ENCODE measurements at places on chromosomes 7 and 10.

DNA sequence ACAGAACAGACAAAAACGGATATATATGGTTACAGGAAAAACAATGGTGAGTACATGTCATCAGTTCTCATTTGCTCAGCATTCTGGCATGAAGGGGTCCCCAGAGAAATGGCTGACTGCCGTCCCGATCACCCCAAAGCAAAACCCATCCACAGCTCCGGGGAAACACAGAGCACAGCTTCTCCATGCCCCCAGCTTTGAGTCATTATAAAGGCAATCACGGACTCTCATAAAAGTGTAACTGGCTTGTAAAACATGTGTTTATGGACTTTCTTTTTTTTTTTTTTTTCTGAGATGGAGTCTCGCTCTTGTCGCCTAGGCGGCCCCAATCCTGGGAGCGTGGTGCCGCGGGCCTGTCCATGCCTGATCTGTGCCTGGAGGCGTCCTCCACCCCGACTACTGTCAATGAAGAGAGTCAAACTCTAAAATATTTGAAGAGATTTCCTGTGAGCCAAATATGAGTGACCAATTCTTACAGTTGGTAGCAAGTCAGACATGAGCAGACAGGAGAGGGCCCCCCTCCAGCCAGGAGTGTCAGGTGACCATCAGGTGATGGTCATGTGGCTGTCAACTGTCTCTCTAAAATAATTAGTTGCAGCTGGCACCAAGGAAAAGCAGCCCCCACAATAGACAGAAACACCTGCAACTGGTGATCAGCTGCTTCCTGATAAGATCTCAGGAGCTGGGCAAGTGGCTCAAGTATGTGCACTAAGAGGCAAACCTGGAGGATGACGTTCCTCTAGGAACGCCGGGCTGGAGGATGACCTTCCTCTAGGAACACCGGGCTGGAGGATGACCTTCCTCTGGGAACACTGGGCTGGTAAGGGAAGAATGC, 21.7 kb upstream of the NOM1 start:
- no peak for DNase-seq

DNA sequence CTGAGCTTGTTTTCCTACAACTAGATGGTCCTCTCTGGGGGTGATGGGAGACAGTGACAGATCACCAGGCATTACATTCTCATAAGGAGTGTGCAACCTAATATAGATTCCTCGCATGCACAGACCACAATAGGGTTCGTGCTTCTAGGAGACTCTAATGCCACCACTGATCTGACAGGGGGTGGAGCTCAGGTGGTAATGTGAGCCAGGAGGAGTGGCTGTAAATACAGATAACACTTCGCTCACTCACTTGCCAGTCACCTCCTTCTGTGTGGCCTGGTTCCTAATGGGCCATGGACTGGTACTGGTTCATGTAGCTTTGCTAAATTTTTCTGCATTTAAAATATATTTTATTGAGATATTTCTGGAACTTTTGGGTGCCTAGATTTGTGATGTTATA, 202.3 kb upstream of the ZNF32 start:
- no peak for DNase-seq

- DNase-seq: no peak
These were observed 7.5 kb upstream of the CH25H start for GRCh38 chr10:89214566-89215165.

DNA sequence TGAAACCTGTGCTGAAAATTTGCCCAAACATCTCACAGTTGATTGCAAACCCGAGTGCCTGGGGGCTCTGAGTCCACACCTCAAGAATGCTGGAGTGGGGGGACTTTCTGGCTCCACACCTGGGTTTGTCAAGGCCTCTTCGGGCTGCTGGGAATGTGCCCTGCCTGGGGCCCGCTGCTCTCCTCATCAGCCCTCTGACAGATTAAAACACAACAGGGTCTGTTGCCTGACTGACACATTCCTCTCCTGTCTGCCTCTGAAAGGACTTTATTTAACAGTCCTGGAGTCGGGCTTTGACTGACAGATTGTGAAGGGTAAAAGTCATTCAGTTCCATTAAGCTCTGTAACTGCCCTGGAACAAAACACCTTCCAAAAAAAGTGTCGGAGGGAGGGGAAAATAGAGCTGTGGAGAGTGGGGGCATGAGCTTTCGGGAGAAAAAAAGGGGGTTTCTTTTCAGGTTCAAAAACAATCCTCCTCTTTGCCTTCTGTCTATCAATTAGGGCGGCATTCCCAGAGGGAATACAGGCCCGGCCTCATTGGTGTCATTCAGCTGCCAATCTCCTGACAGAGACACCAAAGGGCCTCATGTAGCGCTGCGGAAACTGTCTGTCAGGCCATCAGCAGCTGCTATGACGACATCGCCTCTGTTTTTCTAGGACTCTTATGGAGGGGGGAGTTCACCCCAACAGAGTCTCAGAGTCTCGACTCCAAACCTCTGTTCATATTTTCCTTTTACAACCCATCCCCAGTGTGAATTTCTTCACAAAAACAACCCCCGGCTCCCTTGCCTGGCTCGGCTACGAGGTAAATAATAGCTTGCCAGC, 398.8 kb upstream of the NFE2L3 start:
- no peak for DNase-seq

Measured in ACHN (cell line).